ENCODE measurements at places on chromosomes 6 and 20.

DNA sequence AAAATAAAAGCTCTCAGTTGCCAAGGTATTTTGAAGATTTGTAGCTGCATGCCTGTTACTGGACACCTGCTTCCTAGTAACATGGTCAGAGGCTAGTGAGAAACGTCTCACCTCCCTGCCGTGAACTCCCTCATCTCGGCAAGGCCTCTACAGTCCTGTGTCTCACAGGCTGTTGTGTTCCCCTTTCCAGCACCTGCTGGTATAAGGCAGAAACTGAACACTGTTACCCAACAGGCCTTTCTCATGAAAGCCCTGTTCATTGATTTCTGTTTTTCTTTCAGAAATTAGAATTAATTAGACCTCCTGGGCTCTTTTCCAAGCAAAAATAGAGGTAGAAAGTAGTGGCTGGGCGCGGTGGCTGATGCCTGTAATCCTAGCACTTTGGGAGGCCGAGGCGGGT is 17.6 kb upstream of the SRSF3 start:
- DNase-seq, result no peak

DNA sequence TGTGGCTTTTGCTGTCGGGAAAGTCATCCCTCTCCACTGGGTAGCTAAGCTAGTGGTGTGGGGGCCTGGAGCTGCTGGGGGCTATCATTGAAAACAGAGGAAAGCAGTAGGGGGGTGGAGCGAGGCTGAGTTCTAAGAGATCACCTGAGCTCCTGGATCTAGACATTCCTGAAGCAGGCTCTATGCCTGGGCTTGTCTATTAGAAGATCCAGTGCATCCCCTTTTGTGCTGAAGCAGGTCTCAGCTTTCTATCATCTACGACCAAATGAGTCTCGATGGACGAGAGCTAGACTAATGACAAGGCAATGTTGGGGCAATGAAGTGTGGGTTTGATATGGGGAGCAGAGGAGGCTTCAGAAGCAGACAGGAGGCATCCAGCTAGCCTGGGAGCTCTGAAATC is 18.5 kb downstream of the ZBP1 start:
- no peak for DNase-seq

GRCh38 chr20:50194422-50194830 is 3.8 kb downstream of the CEBPB start:
- DNase-seq, result no peak

DNA sequence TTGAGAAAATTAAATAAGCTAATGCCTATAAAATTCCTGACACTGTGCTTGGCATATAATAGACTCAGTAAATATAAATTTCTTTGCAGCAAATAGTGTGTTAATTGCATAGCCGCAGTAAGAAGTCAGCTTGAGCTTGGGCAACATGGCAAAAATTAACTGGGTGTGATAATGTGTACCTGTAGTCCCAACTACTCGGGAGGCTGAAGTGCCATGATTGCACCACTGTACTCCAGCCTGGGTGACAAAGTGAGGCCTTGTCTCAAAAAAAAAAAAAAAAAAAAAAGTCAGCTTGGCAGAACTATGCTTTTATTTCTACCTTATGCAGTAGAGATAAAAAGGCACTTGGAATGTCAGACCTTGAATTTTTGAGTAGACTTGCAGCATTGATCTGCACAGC is 121.8 kb downstream of the AKAP7 start:
- no peak for DNase-seq

DNA sequence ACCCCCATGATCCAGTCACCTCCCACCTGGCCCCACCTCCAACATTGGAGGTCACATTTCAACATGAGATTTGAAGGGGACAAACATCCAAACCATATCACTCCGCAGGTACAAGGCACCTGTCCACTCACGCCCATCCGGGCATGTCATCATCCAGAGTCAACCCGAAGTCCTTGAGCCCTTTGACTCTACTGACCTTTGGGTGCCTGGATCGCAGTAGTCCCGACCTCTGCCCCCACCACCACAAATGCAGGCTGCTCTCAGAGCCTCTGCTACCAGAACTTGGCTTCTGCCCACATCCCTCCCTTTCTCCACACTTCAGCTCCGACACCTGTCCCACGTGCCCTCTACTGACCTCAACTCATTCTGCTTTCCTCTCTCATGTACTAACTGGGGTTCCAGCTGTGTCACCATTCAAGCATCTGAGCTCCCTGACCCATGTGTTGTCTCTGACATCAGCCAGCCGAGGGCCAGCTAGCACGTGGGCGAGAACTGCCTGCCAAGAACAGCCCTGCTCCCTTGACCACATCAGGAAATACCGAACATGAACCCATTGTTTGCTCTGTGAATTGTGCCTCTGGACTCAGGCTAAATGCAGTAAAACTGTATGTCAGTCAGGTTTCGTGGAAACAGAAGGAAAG is 498.3 kb upstream of the SULF2 start:
- no peak for DNase-seq

DNA sequence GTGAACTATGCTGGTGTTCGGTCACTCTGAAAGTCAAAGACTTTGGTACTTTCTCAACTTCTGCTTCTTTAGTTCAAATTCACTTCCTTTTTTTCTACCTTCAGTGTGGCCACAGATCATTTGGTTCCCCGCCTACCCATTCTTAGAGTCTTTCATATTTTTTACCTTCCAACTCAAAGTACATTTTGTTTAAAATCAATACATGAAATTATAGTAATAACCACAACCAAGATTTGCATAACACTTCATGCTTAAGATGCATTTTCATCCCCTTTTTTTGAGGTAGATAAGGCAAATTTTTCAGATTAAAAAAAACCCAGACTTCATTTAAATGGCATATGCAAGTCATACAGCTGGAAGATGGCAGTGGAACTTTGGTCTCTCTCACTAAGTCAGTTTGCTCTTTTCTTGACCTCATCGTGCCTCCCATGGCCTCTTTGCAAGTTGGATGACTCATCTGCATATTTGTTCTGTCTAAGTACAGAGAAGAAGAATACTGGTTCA is 11.9 kb upstream of the CNR1 start:
- no peak for DNase-seq

DNA sequence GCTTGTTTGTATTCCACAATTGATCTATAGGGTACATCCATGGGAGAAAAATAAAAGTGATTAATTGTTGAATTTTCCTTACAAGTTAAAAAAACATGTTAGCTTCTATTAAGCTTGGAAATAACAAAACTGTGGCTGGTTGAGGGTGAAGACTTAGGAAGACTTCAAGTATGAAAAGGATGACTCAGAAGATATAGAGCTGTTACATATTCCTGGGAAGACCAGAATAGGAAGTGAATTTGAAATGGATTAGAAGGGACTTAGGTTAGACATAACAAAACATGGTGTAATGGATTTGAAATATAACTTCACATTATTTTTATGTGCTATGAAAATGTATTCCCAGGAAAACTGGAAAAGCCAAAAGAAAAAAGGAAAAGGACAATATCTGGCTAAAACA is 732.2 kb downstream of the HDGFL1 start:
- no peak for DNase-seq

GRCh38 chr6:17179530-17180073 is 77.8 kb downstream of the STMND1 start:
- DNase-seq, result no peak

- peak; percentile 84 for DNase-seq
Observed at GRCh38 chr6:71011871-71012371, 55.1 kb upstream of the B3GAT2 start.

DNA sequence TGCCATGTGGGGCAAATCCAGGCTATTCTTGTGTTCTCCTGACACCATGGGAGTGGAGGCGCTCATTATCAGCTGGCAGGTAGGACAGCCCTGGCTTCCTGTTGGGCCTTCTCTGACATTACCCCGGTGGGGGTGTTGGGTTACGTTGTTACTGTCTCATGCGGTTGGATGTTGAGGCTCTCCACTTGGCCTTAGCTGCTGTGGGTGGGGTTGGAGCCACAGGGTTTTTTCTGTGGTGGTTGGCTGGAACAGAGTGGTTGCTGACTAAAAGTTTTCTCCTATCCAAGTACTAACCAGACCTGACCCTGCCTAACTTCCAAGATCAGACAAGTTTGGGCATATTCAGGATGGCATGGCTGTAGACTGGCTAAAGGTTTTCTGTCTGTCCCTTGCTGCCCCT is 20.2 kb downstream of the RIPK1 start:
- no peak for DNase-seq

DNA sequence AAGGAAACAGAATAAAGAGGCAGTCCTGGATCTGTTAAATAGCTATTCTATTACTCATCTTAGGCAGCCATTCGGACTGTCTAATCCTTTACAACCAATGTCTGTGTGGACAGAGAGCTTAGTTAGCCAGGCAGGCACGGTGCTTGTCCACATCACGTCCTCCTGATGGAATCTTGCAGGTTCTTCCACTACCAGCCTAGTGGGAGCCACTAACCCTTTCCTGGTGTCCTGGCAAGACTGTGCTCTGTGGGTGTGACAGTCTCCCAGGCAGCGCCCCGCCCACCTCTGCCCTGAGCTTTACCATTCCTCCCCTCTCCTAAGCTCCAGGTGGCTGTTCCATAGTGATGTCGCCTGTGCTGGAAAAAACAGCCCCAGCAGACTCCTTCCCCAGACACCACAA is 78.3 kb upstream of the CLDN20 start:
- no peak for DNase-seq

DNA sequence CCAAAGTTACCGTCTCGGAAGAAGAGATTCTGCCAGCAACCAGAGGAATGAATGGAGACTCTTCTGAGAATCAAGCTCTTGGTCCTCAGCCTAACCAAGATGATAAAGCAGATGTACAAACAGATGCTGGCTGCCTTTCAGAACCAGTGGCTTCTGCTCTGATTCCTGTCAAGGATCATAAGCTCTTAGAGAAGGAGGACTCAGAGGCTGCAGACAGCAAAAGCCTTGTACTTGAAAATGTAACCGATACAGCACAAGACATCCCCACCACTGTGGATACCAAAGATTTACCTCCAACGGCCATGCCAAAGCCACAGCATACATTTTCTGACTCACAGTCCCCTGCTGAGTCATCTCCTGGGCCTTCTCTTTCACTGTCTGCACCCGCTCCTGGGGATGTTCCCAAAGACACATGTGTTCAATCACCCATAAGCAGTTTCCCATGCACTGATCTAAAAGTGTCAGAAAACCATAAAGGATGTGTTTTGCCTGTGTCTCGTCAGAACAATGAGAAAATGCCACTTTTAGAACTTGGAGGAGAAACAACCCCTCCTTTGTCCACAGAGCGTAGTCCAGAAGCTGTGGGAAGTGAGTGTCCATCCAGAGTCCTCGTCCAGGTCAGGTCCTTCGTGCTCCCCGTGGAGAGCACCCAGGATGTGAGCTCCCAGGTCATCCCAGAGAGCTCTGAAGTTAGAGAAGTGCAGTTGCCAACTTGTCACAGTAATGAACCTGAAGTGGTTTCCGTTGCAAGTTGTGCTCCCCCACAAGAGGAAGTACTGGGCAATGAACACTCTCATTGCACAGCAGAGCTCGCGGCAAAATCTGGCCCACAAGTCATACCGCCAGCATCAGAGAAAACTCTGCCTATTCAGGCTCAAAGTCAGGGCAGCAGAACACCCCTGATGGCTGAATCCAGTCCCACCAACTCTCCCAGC is 109.6 kb downstream of the RTN4IP1 start:
- DNase-seq, result peak; percentile 90

DNA sequence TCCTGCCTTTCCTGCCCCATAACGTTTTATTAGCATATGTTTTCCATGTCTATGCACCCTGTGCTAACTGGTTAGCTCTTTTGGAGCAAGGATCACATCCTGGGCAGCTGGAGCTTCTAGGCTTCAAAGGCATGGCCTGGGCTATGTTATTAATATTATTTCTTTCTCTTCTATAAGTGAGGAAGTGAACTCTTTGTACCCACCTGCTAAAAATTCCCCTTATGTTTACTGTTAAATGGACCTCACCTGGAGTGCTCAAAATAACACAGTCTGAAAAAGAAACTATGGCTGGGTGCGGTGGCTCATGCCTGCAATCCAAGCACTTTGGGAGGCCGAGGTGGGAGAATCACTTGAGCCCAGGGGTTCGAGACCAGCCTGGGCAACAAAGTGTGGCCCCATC is 97.8 kb downstream of the TNFAIP3 start:
- DNase-seq, result no peak

DNA sequence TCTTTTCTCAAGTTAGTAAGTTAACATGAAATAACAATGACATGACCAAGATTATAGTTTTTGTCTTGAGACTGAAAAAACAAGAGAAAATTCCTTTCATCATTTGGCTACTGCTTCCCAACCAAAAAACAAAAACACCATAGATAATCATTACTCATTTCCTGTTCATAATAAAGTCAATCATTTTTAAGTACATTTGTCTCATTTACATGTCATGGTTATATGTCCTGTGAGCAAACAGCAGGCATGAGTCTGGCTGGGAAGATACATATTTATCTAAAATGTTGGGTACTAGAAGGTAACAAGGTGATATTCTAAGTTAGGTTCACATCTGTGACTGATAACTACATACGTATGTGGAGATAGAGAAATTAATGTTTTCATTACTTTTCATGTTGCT is 180.5 kb downstream of the ISM1 start:
- DNase-seq, result no peak

DNA sequence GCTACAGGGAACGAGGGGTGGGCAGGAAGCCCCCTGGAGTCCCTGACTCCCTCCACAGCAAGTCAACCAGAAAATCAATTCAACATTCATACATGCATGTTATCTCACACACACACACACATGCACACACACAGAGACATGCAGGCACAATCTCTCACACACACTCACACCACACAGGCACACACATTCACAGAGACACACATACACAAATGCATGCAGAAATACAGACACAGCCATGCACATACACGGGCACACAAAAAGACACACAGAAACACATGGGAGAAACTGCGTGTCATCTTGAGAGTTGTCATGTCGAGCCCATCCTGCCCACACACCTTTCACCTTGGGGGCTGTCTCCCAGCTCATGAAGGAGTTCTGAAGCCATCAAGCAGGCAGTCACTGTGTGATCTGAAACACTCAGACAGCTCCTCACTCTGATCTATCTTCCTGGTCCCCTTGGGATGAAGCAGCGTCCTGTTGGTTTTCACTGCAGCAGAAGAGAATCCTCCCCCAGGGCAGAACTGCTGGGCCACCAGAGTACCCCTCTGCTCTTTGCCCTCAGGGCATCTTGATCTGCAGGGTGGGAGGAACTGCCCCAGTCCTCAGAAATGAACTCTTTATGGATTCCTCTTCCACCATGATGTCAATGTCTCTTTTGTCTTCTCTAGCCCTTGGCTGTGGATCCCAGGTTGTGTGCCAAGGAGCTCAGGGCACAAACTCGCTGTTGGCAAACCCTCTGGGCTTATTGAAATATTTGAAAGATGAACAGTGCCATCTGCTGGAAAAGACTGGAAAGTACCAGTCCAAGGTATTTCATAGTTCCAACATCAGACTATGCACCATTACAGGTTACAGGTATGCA is 8.8 kb downstream of the RAET1L start:
- peak; percentile 56 for DNase-seq

DNA sequence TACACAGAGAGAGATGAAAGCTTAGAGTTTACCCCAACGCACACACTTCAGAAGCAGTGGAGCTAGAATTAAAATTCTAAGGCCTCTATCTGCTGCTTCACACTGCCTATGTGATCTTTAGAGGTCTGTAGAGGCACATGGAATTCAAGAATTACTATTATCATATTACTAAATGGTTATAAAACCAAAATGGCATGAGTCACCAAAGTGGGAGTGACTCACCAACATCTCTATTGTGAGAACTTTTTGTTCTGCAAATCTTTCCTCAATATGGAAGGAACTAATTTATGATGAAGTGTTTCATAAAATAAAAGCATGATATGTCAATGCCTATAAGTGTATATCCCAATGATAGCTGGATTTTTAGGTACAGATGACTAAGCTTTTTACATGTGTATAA is 28.5 kb upstream of the TMEM244 start:
- DNase-seq, result no peak

- no peak for DNase-seq
Observed at GRCh38 chr6:108309844-108310243, 15.0 kb downstream of the AFG1L start.

All from NCI-H524 (cell line).